Activated CD4-positive, alpha-beta T cell treated with anti-CD3 and anti-CD28 coated beads, Interleukin-2, amount 50 U/mL, for 4 hours (primary cell): ENCODE measurements at places on chromosomes 5 and 9.

DNA sequence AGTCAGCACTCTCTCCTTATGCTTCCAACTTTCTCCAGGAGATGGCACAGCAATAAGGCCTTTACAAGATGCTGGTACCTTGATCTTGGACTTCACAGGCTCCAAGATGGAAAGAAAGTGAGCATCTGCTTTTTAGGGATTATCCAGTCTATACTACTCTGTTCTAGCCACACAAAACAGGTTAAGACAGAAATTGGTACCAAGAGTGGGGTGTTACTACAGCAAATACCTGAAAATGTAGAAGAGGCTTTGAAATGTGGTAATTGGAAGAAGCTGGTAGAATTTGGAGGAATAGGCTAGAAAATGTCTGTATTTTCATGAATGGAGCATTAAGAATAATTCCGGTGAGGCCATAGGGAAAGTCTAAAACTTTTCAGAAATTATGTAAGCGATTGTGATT lies 484.8 kb upstream of the GRIA1 start:
- no peak for DNase-seq

- DNase-seq = no peak
Observed at GRCh38 chr5:58268268-58268667, 191.6 kb downstream of the PLK2 start.

GRCh38 chr9:36878986-36879982 lies 154.8 kb downstream of the PAX5 start:
- no peak for DNase-seq

- no peak for DNase-seq
Observed at GRCh38 chr5:154234551-154234950, 44.0 kb downstream of the GALNT10 start.

DNA sequence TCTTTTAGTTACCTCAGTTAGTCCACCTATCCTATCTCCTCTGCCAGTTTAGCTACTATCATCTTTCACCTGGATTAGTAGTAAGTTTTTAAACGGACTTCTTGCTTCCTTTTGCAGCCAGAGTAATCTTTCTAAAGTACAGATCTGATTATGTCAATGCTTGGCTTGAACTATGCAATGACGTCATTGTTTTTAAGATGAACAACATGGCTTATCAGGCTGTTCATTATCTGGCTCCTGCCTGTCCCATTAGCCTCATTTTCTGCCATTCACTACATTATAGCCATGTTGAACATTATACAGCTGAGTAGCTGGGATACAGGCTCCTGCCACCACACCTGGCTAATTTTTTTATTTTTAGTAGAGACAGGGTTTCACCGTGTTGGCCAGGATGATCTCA lies 98.7 kb downstream of the RANBP17 start:
- DNase-seq = no peak

DNA sequence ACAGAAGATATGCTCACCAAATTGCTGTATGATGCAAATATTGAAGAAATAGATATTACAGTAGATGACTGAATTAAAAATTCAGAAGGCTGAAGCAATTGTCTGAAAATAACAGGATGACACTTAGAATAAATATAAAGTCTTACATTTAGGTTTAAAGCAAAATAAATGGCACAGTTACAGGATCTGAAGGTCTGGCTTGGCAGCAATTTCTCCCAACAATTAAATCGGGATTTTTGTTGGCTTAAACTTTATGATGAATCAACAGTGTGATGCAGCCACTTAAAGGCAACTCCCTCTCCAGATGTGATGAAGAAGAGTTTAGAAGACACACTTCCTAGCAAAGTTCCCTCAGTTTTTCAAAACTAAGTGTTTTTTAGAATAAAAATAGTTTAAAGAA lies 80.5 kb downstream of the NREP start:
- DNase-seq = no peak
